ENCODE measurements at places on chromosomes 6 and 20. TPM values are rescaled to one million over a fixed set of nuclear protein-coding genes. Genes with fewer than 3 reads are reported as not detected.

DNA sequence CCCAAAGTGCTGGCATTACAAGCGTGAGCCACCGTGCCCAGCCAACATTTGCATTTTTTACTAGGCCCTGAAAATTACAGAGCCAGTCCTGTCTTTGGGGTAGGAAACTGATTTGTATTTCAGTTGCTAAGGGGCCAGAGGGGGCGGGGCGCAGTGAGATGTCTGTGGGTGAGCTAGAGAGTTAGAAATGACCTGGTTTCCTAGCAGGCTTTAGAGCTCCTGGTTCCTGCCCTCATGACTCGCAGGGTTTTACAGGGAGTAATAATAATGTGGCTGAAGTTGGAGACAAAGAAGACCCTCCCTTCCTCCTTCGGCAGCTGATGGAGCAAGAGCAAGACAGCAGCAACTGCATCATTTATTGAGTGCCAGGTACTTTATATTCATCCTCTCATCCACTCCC is 131.5 kb downstream of the TFAP2C start:
- no peak for DNase-seq

The CLVS2 gene
- total RNA-seq = not detected

The GGT7 gene
- total RNA-seq = 13.5 TPM

The TFAP2A gene
- 77.0 TPM for total RNA-seq

The PAX1 gene
- not detected for total RNA-seq

GRCh38 chr6:103872678-103873077 is 987.0 kb downstream of the HACE1 start:
- no peak for DNase-seq

- no peak for DNase-seq
Measured at GRCh38 chr6:12265791-12266190, 24.4 kb upstream of the EDN1 start.

DNA sequence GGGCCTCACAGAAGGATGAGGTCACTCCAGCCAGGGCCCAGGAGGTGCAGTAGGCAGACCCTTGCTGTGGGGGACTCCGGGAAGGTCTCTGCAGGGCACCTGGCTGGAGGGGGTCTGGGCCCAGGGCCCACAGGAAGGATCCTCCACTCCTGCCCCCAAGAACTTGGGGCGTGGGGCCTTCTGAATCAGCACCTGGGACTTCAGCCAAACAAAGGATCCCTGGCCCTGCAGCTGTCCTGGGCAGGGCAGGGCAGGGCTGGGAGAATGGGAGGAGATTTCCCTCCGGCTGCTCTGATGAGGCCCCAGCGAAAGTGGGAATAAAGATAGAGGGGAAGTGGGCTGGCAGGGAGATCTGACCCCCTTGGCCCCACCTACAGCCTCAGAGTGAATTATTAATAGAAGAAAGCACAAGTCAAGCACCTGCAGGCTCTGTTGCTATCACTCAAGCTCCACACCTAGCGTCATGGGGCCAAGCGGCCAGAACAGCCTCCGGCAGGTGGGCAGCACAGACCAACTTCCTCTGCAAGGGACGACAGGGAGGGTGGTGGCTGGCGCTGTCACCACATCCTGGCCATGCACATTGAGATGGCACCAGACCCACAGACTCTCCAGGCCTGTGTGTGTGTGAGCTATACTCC is 61.6 kb upstream of the MRPS10 start:
- DNase-seq = peak; percentile 58

DNA sequence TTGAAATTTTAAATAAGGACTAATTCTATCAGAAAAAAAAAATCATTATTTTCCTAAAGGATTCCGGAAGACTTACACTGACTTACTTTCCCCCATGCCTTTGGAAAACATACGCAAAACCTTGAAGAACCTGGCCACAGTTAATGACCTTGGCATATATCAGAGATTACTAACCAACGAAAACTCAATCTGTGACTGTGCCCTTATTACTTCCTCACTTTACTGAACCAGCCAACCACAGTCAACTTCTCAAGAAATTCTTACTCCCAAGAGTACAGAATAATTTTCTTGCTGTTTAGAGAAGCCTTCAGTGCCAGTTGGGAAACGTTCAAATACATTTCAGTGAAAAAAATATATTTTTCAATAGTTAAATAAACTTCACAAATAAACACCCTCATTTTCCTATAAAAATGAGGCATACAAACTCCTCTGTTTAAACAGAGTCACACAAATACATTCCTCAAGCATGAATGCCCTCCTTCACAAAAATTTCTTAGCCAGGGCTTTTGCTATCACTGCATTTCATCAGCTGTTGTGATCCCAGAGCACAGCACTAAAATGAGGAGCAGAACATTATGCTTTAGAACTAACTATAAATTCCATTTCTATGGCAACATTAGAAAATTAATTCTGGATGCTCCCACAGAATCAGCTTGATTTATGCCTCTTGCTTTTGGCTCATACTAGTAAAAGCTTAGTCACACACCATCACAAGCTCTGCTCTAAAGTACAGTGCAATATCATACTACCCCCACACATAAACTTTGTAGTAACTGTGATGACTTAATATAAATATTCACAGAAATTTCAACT is 117.6 kb downstream of the DST start:
- no peak for DNase-seq

GRCh38 chr6:56375806-56376205 is 128.4 kb upstream of the COL21A1 start:
- no peak for DNase-seq

- DNase-seq = no peak
Measured at GRCh38 chr6:142740449-142740848, 204.5 kb downstream of the HIVEP2 start.

DNA sequence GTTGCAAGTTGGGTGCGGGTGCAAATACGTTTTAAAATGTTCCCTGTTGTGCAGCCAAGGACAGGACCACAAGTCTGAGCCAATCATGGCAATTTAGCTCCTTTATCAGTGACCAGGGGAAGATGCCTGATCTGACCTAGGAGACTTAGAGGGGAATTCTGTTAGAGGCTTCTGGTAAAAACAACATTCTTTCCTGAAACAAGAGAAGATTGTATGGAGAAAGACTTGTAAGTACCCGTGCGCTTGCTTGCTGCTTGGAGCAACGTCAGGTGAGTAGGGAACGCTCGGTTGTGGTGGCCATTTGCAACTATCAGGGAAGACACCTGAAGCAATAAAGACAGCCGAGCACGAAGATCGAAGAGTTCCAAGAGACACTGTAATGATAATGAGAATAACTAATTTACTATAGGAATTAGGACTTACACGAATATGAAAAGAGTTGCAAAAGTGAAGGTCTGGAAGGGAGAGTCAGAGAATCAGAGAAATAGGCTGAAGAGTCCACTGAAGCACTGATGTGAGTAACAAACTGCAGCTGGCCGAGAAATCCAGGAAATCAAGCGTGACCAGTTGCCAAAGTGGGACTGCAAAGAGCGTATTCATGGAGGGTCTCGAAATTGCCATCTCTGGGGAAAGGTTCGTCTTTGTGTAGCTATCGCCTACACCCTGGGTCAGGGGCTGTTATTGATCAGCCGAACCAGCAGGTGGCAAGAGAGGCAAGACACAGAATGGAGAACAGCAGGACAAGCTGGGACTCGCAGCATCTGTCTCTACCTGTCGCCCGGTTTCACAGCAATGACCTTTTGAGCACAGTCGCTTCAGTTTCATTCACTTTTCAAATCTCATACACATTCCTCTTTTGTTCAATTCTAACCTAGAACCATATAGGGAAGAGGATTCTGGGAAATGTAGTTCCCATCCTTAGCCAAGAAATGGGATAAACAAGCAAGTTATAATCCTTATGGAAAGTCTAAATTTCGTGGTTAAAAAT is 26.1 kb downstream of the LOC128125822 start:
- peak; percentile 76 for DNase-seq

- no peak for DNase-seq
Measured at GRCh38 chr6:3457710-3458602, 1.1 kb upstream of the SLC22A23 start.

DNA sequence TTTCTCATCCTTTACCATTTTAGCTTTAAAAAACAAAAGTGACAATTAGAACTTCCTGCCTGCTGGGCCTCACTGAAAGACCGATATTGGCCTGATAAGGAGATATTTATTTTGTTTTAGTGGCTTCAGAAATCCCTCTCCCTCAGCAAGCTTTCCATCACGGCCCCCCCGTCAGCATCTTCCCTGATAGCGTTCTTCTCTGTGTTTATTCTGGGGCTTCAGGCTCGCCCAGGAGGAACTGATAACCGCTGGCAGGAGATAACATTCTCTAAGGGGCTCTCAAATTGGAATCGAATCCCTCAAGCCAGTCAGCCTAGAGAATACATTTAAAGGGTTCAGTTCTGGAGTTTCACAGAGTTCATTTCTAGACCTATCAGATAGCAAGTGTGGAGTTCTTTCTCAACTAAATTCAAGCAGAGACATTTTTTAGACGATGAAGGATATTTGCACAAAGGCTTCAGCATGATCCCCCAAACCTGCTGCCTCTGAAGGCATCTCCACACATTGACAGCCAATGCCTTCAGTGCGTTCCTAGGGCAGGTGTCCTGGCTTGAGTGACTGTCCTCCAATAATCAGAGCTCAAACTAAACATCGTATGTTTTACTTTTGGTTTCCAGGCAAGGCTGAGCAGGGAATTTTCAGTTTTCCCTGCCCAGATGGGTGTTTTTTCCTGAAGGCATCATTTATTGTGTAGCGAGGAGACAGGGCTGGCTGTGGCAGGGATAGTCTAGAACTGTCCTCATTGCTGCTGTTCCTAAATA is 17.0 kb downstream of the PRDM1 start:
- DNase-seq = no peak

The BCAS1 gene
- total RNA-seq = 11.1 TPM

The RAET1L gene
- total RNA-seq = 2.3 TPM

- DNase-seq = no peak
Measured at GRCh38 chr20:31679357-31680285, 41.9 kb downstream of the COX4I2 start.

- no peak for DNase-seq
Measured at GRCh38 chr6:34922177-34922663, 33.2 kb downstream of the ANKS1A start.

DNA sequence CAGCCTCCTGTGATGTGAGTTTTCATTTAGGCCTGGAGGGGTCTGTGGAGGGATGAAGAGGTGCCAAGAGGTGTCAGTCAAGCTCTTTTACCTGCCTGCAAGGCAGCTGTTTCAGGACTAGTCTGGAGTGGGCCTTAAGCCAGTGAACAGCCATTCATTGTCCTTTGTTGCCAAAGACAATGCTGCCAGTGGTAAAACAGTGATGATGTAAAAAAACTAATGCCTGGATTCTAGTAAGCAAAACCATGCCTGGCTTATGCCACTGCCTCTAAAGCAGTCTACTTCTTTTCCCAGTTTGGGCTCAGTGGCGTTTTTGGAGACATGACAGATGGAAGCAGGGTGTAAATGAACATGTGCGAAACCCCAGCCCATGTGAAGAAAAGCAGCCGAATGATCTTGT is 93.5 kb upstream of the KCNK16 start:
- no peak for DNase-seq

GRCh38 chr6:68760941-68761676 is 126.0 kb downstream of the ADGRB3 start:
- no peak for DNase-seq

- DNase-seq = peak; percentile 30
Measured at GRCh38 chr6:149963212-149963461, 606 bp upstream of the ULBP1 start.

GRCh38 chr6:159989492-159990480 is 20.9 kb downstream of the IGF2R start:
- DNase-seq = no peak

The PPP1R14C gene
- 3.6 TPM for total RNA-seq

DNA sequence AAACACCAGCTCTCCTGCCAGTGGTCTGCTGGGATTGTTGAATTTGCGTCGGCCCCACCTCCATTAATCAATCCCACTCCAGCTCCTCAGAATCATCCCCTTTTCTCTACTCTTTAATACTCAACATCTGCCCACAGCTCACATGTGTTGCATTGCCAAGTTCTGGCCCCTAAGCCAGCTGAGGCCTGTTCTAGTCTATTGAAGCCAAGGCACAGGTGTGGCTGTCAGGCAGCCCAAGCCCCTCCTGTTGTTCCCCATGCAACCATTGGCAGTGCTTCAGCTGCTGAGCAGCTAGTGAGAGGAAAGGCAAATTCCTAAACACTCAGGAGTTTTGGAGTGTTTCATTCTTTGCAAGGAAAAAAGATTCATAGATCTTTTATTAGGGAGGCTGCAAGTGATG is 128.0 kb upstream of the NT5E start:
- DNase-seq = no peak

The SLC35F1 gene
- total RNA-seq = not detected

The BIRC7 gene
- not detected for total RNA-seq

The MTFR2 gene
- total RNA-seq = 7.0 TPM

DNA sequence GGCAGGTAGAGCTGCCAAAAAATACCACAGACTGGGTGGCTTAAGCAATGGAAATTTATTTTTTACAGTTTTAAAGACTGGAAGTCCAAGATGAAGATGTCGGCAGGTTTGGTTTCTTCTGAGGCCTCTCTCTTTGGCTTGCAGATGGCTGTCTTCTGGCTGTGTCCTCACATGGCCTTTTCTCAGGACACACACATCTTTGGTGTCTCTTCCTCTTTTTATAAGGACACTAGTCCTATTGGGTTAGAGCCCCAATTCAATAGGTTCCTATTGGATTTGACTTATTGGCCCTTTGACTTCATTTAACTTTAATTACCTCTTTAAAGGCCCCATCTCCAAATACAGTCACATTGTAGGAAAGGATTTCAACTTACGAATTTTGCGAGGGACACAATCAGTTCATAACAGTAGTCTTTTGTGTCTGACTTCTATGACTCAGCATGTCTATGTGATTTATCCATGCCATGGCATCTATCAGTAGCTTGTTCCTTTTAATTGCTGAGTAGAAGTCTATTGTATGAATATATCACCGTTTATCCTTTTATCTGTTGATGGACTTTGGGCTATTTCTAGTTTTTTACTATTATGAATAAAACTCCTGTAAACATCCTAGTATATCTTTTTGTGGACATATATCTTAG is 11.0 kb upstream of the TCP11 start:
- no peak for DNase-seq

The TMEM63B gene
- total RNA-seq = 86.8 TPM

DNA sequence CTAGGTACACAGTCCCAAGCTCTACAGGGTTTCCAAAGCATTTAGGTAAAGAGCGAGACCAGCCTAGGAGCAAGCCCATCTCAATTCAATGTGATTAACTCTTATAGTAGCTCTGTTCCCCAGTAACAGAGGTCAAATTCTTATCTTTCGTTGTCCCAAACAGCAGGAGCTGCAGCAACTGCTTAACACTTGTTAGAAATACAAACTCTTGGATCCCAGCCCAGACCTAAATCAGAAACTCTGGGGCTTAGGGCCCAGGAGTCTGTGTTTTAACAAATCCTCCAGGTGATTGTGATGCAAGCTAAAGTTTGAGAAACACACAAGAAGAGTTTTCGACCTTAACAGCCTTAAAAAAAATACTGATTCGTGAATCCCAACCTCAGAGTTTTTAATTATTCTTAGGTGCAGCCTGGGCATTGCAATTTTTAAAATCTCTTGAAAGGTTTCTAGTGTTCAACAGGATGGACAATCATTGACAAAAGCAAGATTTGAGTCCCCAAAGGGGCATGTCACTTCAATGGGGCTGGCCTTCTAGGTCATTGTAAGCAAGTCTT is 127.4 kb upstream of the HCRTR2 start:
- DNase-seq = no peak

DNA sequence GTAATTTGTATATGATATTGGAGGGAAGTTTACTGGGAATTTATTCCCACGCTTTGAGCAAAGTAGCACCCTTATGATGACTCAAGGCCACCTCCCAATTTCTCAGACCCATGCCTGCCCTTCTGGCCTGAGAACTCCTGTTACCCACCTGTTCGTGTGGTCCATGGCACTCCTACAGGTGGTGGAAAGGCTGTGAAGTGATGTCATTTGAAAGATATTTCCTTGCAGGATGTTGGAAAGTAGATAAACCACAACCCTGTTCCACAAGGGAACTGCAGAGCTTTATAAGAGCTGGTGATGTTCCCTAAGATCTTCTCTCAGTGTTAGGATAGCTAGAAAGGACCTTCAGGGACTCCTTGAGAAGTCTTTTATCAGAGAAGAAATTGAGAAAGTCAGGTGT is 70.5 kb downstream of the ADGRG6 start:
- peak; percentile 51 for DNase-seq
